ENCODE measurements at places on chromosomes 16 and 17. TPM values are rescaled to one million over a fixed set of nuclear protein-coding genes. Genes with fewer than 3 reads are reported as not detected.

GRCh38 chr17:65297916-65298315, 160.7 kb downstream of the RGS9 start:
- no peak overlapping the region for H3K27ac ChIP-seq
- DNase-seq = no peak
- H3K27me3 ChIP-seq = no peaks in the 10 kb centered on the region
- H3K4me1 ChIP-seq = peaks cover 4% of the 10 kb centered on the region
- no peak overlapping the region for H3K4me3 ChIP-seq

- H3K27ac ChIP-seq = no peak overlapping the region
- H3K36me3 ChIP-seq = no peaks in the 10 kb centered on the region
- DNase-seq = no peak
- no peaks in the 10 kb centered on the region for H3K27me3 ChIP-seq
- no peaks in the 10 kb centered on the region for H3K4me1 ChIP-seq
These were observed 19.8 kb upstream of the G6PC1 start for GRCh38 chr17:42880776-42881310.

DNA sequence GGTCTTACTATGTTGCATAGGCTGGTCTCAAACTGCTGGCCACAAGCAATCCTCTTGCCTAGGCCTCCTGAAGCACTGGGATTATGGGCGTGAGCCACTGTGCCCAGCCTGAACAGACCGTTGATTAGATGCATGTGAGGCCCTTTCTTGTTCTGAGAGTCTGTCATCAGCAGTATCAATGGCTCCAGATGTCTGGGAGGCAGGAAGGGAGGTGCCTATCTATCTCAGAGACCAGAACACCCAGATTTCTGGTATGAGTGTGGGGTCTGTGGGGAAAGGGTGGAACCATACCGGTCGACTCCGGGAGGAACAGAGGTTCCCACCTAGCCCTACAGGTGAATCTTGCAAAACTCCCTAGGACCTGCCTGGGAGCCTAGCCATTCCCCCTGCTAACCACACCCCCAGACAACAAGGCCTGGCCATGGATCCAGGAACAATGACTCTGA, 71.7 kb downstream of the PRKCB start:
- no peak for DNase-seq
- no peak overlapping the region for H3K27ac ChIP-seq
- H3K4me1 ChIP-seq = no peaks in the 10 kb centered on the region
- H3K36me3 ChIP-seq = no peaks in the 10 kb centered on the region
- H3K27me3 ChIP-seq = no peaks in the 10 kb centered on the region

- H3K4me3 ChIP-seq = no peak overlapping the region
- no peaks in the 10 kb centered on the region for H3K27me3 ChIP-seq
- H3K36me3 ChIP-seq = no peaks in the 10 kb centered on the region
- DNase-seq = no peak
These were observed 89.9 kb downstream of the IRF8 start for GRCh38 chr16:85988723-85989313.

GRCh38 chr17:50212121-50212843, 10.9 kb upstream of the COL1A1 start:
- H3K27ac ChIP-seq = no peak overlapping the region
- no peak overlapping the region for H3K4me3 ChIP-seq
- DNase-seq = peak; percentile 16
- H3K36me3 ChIP-seq = no peaks in the 10 kb centered on the region

- H3K27ac ChIP-seq = no peak overlapping the region
- no peaks in the 10 kb centered on the region for H3K36me3 ChIP-seq
- no peak overlapping the region for H3K4me3 ChIP-seq
- H3K4me1 ChIP-seq = peaks cover 10% of the 10 kb centered on the region
- DNase-seq = no peak
These were observed 64.1 kb upstream of the CACNG4 start for GRCh38 chr17:66900126-66901010.

DNA sequence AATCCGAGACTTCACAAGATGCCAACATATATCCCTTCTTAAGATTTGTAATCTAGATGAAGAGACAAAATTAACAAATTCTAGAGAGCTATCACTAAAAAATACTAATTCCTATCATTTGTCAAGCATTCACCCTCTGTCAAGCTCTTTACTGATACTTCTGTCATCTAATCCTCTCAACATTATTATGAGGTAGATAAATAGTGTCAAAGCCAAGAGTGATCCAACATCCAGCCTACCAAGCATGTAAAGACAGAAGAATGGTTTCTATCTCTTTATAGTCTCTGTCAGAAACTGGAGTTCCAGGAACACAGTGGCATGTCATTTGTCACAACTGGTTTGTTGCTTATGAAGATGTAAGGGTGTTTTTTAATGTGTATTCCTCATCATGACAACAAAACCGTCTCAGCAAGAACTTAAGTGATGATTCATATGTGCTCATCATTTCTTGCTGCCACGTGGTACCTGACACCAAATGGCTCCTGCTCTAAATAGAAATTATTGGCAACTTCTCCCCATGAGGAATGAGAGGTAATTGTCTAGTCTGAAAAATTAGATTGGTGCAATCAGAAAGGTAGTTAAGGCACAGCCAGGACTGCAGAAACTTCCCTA, 196.8 kb downstream of the TOX3 start:
- no peaks in the 10 kb centered on the region for H3K27me3 ChIP-seq
- DNase-seq = no peak
- H3K4me3 ChIP-seq = no peak overlapping the region
- H3K27ac ChIP-seq = no peak overlapping the region
- H3K36me3 ChIP-seq = no peaks in the 10 kb centered on the region
- no peaks in the 10 kb centered on the region for H3K4me1 ChIP-seq

DNA sequence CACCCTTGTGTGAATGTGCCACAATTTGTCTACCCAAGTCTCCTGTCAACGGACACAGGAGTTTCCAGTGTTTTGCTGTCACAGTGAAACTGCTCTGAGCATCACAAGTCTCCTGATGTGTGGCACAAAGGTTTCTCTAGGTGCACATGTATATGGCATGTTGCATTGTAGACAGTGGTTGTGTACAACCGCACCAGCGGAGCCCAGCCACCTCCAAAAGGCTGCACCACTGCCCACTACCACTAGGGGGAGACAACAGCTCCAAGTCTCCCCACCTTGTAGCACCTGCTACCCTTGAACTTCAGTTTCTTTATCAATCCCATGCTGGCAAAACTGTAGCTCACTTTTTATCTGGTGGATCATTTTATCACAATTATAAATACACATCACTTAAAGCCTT, 95.5 kb upstream of the ZNF469 start:
- H3K4me3 ChIP-seq = no peak overlapping the region
- no peaks in the 10 kb centered on the region for H3K27me3 ChIP-seq
- H3K36me3 ChIP-seq = no peaks in the 10 kb centered on the region
- no peaks in the 10 kb centered on the region for H3K4me1 ChIP-seq
- H3K27ac ChIP-seq = no peak overlapping the region

DNA sequence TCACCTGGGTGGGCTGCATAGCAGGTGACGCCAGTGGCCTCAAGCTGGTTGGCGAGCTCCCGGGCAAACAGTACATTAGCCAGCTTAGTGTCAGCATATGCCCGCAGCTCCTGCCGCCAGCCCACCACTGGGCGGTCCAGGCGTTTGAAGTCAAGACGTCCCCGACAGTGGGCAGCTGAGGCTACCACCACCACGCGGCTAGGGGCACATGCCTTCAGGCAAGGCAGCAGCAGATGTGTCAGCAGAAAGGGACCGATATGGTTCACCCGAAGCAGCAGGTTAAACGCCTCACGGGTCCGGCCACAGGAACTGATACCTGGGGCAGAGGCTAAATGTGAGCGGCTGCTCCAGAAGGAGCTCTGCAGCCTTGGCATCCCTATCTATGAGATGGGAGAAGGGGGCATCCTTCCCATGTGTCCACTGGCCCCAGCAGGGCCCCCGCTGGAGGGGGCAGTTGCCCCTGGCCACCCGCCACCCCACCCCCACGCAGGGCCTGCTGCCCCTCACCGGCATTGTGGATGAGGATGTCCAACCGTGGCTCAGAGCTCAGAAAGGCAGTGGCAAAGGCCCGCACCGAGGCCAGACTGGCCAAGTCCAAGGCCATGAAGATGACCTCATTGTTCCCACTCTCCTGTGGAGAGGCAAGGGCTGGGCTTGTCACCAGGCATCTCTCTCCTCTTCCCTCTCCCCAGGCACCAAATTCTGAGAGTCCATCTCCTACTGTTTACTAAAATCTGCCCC, 1.7 kb downstream of the DHRS13 start:
- no peaks in the 10 kb centered on the region for H3K36me3 ChIP-seq
- peaks cover 52% of the 10 kb centered on the region for H3K4me1 ChIP-seq
- peak overlapping the region; percentile 93 for H3K27ac ChIP-seq
- H3K27me3 ChIP-seq = no peaks in the 10 kb centered on the region
- DNase-seq = no peak

DNA sequence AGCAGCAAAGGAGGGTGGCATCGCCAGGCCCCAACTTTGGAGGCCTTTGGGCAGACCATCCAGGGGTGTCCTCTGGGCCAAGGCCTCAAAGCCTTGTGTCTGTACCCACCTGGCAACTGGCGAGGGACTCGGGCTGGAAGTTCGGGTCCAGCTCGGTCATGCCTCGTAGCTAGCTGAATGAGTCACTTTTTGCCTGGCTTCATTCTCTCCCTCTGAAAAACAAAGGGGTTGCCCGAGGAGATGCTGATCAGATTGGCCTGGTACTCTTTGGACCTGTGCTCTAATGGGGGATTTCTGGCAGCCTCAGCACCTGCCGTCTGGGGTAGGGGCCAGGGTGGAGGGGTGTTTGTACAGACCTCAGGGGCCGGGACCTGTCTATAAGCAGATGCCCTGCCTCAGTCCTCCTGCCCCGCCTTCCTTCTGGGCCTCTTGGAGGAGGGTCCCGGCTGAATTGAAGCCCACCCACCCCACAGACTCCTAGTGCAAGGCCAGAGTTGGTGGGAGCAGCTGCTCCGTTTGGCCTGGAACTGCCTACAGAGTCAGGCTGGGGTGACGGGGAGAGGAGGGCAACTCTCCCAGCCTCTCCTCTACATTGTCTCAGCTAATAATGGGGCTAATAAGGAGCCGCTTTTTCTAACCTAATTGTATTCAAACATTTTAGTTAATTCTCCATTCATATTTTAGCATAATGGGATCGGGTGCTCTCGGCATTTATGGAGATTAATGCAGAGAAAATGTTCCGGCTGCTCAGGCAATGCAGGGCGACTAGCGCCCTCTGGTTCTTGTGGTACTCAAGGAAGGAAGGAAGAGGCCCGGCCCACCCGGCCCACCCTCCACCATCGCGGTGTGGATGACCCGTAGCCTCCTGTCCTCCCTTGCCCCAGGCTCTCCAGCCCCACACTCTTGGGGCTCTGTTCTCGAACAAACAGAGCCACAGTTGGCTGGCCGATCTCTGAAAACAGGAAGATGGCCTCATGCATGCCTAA, 21.4 kb upstream of the ABCC3 start:
- no peaks in the 10 kb centered on the region for H3K36me3 ChIP-seq
- peaks cover 8% of the 10 kb centered on the region for H3K4me1 ChIP-seq
- no peaks in the 10 kb centered on the region for H3K27me3 ChIP-seq
- DNase-seq = no peak
- no peak overlapping the region for H3K4me3 ChIP-seq
- no peak overlapping the region for H3K27ac ChIP-seq

GRCh38 chr17:45170931-45171337, 9.3 kb downstream of the HEXIM2 start:
- H3K4me3 ChIP-seq = no peak overlapping the region
- H3K36me3 ChIP-seq = no peaks in the 10 kb centered on the region
- H3K27ac ChIP-seq = peak overlapping the region; percentile 87
- no peaks in the 10 kb centered on the region for H3K27me3 ChIP-seq
- peak; percentile 55 for DNase-seq

GRCh38 chr17:17156511-17156910, 49.6 kb downstream of the PLD6 start:
- H3K36me3 ChIP-seq = peaks cover 96% of the 10 kb centered on the region
- DNase-seq = no peak
- H3K4me1 ChIP-seq = peaks cover 12% of the 10 kb centered on the region

DNA sequence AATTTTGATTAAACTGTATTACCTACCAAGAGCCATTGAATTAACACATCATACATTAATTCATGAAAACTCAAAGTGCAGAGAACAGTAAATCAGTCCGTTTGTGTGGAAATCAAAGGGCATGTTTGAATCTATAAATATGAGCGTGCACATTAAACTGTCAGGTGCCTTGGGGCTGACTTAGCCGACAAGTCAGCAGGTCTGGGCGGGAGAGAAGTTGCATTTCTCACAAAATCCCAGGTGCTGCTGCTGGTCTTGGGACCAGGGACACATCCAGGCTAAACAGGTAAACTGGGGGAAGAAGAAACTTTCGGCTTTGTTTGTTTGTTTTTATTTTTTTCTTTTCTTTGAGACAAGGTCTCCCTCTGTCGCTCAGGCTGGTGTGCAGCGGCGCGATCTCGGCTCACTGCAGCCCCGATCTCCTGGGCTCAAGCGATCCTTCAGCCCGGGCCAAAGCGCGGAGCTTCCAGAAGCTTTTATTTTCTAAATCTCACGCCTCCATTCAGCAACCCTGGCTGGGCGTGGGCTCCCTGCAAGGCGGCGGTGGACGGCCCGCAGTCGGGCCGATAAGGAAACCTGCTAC, 213.9 kb downstream of the MRTFB start:
- H3K4me3 ChIP-seq = peak overlapping the region; percentile 74
- no peaks in the 10 kb centered on the region for H3K27me3 ChIP-seq
- peaks cover 15% of the 10 kb centered on the region for H3K4me1 ChIP-seq
- no peak for DNase-seq
- H3K27ac ChIP-seq = peak overlapping the region; percentile 75

GRCh38 chr17:51435641-51436091, 175.3 kb downstream of the UTP18 start:
- H3K27ac ChIP-seq = no peak overlapping the region
- no peak overlapping the region for H3K4me3 ChIP-seq
- DNase-seq = peak; percentile 67
- H3K36me3 ChIP-seq = no peaks in the 10 kb centered on the region
- peaks cover 4% of the 10 kb centered on the region for H3K4me1 ChIP-seq

GRCh38 chr16:67456391-67457081, 24.4 kb downstream of the ATP6V0D1 start:
- H3K27ac ChIP-seq = no peak overlapping the region
- H3K4me3 ChIP-seq = no peak overlapping the region
- peaks cover 34% of the 10 kb centered on the region for H3K36me3 ChIP-seq
- peaks cover 75% of the 10 kb centered on the region for H3K4me1 ChIP-seq
- peak; percentile 70 for DNase-seq

SOCS1 gene
- 36.6 TPM for total RNA-seq

HSPB9 gene
- total RNA-seq = 0.15 TPM

KRTAP2-1 gene
- not detected for total RNA-seq

TSNAXIP1 gene
- total RNA-seq = 3.0 TPM

ERN1 gene
- total RNA-seq = 39.4 TPM
